ENCODE measurements at places on chromosomes 3 and 15.

DNA sequence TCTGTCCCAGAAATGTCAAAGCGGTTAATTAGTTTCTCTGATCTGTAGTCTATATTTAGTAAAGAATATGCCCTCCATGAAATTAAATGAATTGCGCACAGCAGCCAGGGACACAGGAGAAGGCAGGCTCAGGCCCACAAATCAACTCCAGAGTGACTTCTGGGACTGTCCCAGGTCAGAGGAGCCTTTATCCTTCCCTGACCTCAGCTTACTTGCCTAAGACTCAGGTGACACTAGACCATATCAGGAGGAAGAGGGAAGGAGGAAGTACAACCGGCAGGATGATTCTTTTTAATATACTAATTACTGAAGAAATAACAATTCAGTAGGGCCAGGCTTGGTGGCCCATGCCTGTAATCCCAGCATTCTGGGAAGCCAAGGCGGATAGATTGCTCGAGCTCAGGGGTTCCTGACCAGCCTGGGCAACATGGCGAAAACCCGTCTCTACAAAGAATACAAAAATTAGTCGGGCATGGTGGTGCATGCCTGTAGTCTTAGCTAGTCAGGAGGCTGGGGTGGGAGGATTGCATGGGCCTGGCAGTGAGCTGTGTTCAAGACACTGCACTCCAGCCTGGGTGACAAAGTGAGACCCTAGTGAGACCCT, 1.8 kb upstream of the GPR15 start:
- peak overlapping the region; percentile 59 for H3K4me3 ChIP-seq
- no peaks in the 10 kb centered on the region for H3K27me3 ChIP-seq
- peaks cover 61% of the 10 kb centered on the region for H3K4me1 ChIP-seq
- H3K36me3 ChIP-seq: peaks cover 58% of the 10 kb centered on the region
- peak overlapping the region; percentile 63 for H3K27ac ChIP-seq
- DNase-seq: no peak

GRCh38 chr15:43508991-43509659, 8.3 kb upstream of the MAP1A start:
- no peak for DNase-seq
- H3K4me1 ChIP-seq: peaks cover 31% of the 10 kb centered on the region
- H3K36me3 ChIP-seq: peaks cover 4% of the 10 kb centered on the region

DNA sequence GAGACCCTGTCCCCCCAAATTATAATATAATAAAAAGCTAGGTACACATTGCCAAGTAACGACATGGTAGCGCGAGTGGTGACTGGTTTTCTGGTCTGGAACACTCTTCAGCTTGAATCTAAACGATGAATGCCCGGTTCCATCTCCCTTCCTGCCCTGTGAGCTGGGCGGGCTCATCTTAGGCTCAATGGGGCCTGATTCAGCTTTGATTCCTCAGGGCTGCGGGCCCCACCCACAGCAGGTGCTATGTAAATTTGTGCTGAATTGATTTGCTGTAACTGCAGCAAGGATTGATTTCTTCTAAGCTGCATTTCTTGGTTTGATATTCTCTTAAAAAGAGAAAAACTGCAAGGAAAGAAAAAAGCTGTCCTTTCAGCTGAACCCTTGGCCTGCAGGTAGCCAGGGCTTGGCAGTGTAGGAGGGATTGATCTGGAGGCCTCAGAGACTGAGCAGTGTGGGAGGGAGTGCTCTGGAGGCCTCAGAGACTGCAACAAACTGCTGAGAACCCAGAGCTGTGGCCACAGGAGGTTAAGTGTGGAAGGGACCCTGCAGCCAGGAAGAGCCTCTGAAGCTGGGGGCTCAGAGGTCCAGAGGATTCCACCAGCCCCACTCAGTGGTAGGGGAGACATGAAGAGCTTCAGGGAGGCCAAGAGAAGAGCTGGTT, 231.6 kb downstream of the XXYLT1 start:
- H3K4me3 ChIP-seq: no peak overlapping the region
- H3K36me3 ChIP-seq: no peaks in the 10 kb centered on the region
- no peak for DNase-seq
- H3K4me1 ChIP-seq: no peaks in the 10 kb centered on the region
- peaks cover 9% of the 10 kb centered on the region for H3K27me3 ChIP-seq

DNA sequence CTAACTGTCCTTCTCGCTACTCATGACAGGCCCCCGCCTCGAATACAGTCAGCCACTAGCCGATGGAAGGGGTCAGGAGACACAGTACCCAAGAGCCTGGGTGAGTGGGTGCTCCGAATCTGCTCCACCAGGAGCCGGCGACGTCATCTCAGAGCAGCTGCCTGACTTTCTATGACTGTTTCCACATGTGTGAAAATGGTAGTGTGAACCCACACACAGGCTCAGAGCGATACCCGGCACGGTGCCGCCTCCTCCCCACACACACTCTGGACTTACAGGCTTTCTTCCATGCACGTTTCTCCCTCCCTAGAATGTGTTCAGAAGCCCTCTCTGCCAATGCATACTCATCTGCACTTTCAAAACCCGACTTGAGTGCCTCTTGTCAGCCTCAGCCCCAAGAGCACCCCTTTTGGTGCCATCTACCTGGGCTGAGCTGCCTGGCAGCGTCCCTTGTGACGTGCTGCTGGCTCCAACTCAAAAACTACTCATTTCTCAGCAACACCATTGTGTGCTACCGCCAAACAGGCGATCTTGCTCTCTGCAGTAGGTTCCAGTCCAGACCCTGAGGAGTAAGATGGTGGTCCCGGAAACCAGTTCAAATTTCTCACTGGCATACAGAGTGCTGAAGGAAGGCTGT, 29.7 kb downstream of the VGLL4 start:
- H3K36me3 ChIP-seq: peaks cover 2% of the 10 kb centered on the region
- no peaks in the 10 kb centered on the region for H3K27me3 ChIP-seq
- H3K4me3 ChIP-seq: no peak overlapping the region

- H3K4me1 ChIP-seq: peaks cover 12% of the 10 kb centered on the region
- DNase-seq: no peak
- no peaks in the 10 kb centered on the region for H3K36me3 ChIP-seq
- no peak overlapping the region for H3K27ac ChIP-seq
- H3K27me3 ChIP-seq: no peaks in the 10 kb centered on the region
Observed at GRCh38 chr3:34183611-34184340, 385.3 kb downstream of the PDCD6IP start.

GRCh38 chr3:197362081-197362480, 63.7 kb upstream of the DLG1 start:
- H3K4me1 ChIP-seq: no peaks in the 10 kb centered on the region
- DNase-seq: no peak
- H3K36me3 ChIP-seq: peaks cover 3% of the 10 kb centered on the region
- H3K27me3 ChIP-seq: peaks cover 3% of the 10 kb centered on the region
- H3K27ac ChIP-seq: no peak overlapping the region

GRCh38 chr3:194736896-194737600, 51.4 kb downstream of the FAM43A start:
- peaks cover 36% of the 10 kb centered on the region for H3K27me3 ChIP-seq
- no peak overlapping the region for H3K27ac ChIP-seq
- no peak for DNase-seq
- H3K4me3 ChIP-seq: no peak overlapping the region
- H3K36me3 ChIP-seq: no peaks in the 10 kb centered on the region

DNA sequence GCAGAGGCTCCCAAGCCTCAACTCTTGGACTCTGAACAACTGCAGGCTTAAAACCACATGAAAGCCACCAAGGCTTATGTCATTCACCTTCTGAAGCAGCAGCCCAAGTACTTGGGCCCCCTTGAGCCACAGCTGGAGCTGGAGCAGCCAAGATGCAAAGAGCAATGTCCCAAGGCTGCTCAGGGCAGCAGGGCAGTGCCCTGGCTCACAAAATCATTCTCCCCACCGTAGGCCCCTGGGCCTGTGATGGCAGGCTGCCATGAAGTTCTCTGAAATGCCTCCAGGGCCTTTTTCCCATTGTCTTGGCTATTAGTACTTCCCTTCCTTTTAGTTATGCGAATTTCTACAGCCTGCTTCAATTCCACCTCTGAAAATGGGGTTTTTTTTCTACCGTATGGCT, 83.4 kb downstream of the DCLK3 start:
- H3K4me3 ChIP-seq: no peak overlapping the region
- H3K27ac ChIP-seq: no peak overlapping the region
- H3K36me3 ChIP-seq: peaks cover 2% of the 10 kb centered on the region
- no peaks in the 10 kb centered on the region for H3K27me3 ChIP-seq
- DNase-seq: no peak
- H3K4me1 ChIP-seq: peaks cover 4% of the 10 kb centered on the region

DNA sequence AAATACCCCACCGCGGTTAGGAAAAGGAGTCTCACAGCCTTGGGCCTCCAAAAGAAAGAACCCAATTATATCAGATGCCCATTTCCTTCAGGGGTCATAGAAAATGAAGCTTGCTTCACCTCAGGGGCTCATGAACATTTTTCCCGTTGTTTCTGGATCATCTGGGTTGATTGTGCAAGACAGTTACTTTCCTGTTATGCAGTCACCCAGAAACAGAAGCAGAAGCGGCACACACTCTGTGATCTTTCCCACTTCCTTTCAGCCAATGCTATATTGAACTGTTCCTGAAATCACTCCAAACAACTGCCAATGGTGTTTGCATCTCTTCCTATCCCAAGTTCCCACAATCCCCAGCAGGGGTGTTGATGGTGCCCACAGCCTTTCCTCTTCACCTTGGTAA, 295.6 kb upstream of the RASGRP1 start:
- H3K4me3 ChIP-seq: no peak overlapping the region
- no peak overlapping the region for H3K27ac ChIP-seq

- H3K36me3 ChIP-seq: no peaks in the 10 kb centered on the region
- DNase-seq: no peak
- H3K27ac ChIP-seq: no peak overlapping the region
- H3K4me3 ChIP-seq: no peak overlapping the region
Observed at GRCh38 chr3:169750665-169751064, 14.2 kb downstream of the TERC start.

DNA sequence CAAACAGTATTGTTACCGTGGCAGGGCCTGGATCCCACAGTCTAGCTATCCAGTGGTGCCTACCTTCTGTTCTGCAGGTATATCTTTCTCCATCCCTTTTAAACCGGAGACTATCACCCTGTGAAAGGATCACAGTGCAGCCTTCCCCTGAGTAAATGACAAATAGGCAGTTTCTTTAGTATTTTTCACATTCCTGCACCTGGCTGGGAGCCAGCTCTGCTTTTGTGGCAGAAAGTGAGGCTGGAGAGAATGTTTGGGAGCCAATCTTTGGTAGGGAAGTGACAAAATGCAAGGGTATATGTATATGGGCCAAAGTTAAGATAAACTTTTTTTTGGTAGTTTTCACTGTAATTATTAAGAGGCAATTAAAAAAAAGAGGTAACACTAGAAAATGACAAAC, 54.8 kb downstream of the ARHGEF26 start:
- no peak overlapping the region for H3K4me3 ChIP-seq
- peaks cover 3% of the 10 kb centered on the region for H3K27me3 ChIP-seq
- no peaks in the 10 kb centered on the region for H3K36me3 ChIP-seq
- H3K27ac ChIP-seq: no peak overlapping the region

- peaks cover 23% of the 10 kb centered on the region for H3K4me1 ChIP-seq
- no peak for DNase-seq
- no peaks in the 10 kb centered on the region for H3K36me3 ChIP-seq
- H3K4me3 ChIP-seq: no peak overlapping the region
Observed at GRCh38 chr15:101136381-101137268, 115.2 kb downstream of the CHSY1 start.

- peaks cover 14% of the 10 kb centered on the region for H3K36me3 ChIP-seq
- H3K4me1 ChIP-seq: peaks cover 2% of the 10 kb centered on the region
- H3K27ac ChIP-seq: no peak overlapping the region
- peak; percentile 16 for DNase-seq
- H3K27me3 ChIP-seq: no peaks in the 10 kb centered on the region
Observed at GRCh38 chr3:195240939-195241338, 30.0 kb downstream of the XXYLT1 start.

- no peak for DNase-seq
- H3K4me3 ChIP-seq: no peak overlapping the region
- H3K27ac ChIP-seq: no peak overlapping the region
- H3K27me3 ChIP-seq: peaks cover 2% of the 10 kb centered on the region
- H3K4me1 ChIP-seq: no peaks in the 10 kb centered on the region
- no peaks in the 10 kb centered on the region for H3K36me3 ChIP-seq
Observed at GRCh38 chr3:138479438-138479863, 45.0 kb downstream of the ESYT3 start.

DNA sequence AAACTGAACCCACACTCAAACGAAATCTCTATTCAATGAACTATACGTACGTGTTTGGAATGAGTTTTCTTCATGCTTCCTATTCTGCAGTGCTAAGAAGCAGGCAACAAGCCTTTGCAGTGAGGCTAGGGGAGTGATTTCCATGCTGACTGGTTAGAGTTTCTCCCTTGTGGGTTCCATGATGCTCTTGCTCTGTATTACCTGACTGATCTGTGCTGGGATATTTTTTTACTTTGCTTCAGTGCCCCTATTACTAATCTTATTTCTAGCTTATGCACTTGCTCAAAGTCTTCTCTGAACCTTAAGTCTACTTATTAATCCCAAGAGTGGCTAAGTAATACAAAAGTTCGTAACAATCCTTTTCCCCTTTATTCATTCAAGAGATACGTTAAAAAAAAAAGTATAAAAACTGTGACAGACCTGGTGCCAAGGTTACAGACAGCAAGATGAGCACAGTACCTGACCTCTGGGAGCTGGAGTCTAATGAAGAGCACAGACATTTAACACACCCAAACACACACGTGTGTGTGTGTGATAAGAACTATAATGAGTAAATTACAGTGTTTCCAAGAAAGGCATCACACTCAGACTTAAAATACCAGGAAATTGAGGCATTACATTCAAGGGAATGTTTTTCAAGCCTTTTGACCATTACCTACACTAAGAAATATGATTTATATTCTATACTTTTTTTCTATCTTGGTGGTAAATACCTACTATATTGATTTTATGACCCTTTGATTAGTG, 50.5 kb upstream of the FBN1 start:
- H3K4me1 ChIP-seq: no peaks in the 10 kb centered on the region
- no peak overlapping the region for H3K27ac ChIP-seq
- DNase-seq: no peak
- no peak overlapping the region for H3K4me3 ChIP-seq
- H3K36me3 ChIP-seq: no peaks in the 10 kb centered on the region

DNA sequence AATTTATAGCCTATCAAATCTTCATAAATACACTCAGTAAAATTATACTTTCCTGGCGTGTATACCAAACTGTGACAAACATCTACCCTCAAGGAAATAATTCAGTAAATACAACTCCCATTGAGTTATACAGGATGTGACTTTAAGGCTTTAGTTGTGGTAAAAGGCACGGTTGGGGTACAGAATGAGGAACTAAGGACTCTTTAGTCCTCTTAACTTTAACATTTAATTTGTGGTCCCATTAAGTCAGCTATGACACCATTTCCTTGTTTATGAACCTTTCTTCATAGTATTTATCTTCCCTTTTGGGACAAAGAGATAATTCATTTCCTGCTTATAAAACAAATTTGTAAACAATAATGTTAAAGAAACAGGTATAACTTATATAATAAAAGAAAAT, 30.2 kb downstream of the IFT80 start:
- H3K36me3 ChIP-seq: peaks cover 41% of the 10 kb centered on the region
- no peak overlapping the region for H3K4me3 ChIP-seq
- peaks cover 19% of the 10 kb centered on the region for H3K4me1 ChIP-seq
- H3K27ac ChIP-seq: no peak overlapping the region

GRCh38 chr3:161474139-161474538, 22.5 kb upstream of the OTOL1 start:
- no peaks in the 10 kb centered on the region for H3K4me1 ChIP-seq
- no peak overlapping the region for H3K4me3 ChIP-seq
- H3K27ac ChIP-seq: no peak overlapping the region
- no peak for DNase-seq

All from activated T-cell treated with anti-CD3 and anti-CD28 coated beads, Interleukin-2, amount 50 U/mL, for 24 hours (primary cell).